ENCODE measurements at places on chromosomes 3 and 15.
A peak's percentile ranks its signal among the peaks of the same experiment; 100 is the strongest.

DNA sequence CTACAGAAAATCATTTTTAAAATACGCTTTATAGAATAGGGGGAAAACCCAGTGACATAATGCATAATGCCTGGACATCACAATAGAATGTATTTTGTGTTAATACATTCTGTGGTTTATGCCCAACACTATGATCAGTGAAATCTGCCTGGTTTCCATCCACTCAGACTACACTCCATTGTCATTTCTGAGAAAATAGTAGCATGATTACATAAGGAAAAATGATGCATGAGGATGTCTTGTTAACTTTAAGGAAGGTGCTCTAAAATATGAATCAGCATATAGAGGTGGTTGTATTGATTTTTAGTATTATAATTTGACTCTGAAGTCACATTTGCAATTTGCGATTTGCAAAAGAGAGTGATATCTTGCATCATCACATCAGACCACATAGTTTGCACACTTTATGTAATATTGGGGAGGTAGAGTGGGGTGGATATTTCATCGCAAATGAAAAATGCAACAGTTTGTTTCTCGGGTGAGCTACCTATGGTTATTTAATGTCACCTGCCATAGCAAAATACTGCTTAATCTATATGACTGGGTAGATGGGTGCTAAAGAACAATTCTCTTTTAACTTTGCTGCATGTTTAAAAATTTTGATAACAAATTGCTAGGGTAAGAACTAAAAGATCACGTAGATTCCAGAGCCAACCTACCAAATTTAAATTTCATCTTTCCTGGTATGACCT, 403.9 kb downstream of the IL5RA start:
- no peak for DNase-seq

DNA sequence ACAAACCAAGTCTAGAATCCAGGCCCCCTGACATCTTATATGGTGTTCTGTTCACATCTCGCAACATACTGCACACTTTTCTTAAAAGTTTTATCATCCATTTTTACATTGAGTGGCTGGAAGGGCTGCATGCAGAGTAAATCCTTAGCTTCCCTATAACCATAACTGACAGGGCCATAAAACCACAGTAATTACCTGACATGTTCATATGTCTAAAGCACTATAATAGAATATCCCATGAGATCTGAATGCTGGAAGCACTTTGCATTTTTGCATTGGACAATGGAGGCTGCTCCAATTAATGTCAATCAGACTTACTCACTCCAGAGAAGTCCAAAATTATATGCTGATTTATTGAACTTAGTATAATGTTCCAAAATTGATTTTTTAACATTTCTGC, 86.6 kb upstream of the HES1 start:
- no peak for DNase-seq

GRCh38 chr3:115766587-115767482, 143.5 kb downstream of the GAP43 start:
- DNase-seq = no peak

GRCh38 chr3:66322436-66322835, 101.6 kb downstream of the SLC25A26 start:
- no peak for DNase-seq

- DNase-seq = no peak
Observed at GRCh38 chr15:95152741-95153140, 921.4 kb downstream of the MCTP2 start.

- peak; percentile 29 for DNase-seq
Observed at GRCh38 chr3:39000008-39000450, 51.7 kb downstream of the SCN11A start.

DNA sequence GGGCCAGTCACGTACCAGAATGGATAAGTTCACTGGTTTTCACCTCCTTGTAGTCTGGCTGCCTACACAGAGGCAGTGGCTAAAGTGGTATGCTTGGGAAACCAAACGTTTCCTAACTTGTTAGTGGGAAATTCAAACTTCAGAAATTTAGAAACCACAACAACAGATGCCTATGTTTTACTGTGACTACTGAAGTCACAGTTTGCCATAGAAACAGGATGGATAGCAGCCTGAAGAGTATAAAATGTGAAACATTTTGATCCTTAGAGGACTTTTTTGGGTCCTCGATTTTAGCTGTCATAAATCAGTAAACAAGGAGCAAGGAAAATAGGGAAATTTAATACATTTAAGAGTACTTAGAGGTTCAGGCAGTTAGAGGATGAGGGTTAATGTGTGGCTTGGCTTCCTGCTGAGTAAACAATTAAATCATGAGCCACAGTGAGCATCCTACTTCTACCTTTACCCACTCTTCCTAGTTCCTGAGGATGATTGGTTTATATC, 48.6 kb downstream of the CMSS1 start:
- DNase-seq = no peak

DNA sequence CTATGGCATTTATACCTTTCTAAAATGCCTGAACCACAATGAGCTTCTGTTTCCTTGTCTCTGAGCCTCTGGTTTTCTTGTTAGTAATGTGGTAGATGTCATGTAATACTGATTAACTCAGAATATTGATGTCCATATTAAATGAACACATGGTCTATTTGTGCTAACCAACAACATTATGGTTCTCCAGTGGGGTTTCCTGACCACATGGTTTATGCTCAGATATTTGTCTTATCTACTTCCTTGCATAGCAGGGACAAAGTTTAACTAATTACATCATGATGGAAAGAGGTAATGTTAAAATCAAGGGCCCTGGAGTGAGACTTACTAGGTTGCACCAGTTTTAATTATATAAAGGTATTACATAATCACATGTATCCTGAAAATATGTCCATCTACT, 62.6 kb upstream of the SCN10A start:
- DNase-seq = no peak

DNA sequence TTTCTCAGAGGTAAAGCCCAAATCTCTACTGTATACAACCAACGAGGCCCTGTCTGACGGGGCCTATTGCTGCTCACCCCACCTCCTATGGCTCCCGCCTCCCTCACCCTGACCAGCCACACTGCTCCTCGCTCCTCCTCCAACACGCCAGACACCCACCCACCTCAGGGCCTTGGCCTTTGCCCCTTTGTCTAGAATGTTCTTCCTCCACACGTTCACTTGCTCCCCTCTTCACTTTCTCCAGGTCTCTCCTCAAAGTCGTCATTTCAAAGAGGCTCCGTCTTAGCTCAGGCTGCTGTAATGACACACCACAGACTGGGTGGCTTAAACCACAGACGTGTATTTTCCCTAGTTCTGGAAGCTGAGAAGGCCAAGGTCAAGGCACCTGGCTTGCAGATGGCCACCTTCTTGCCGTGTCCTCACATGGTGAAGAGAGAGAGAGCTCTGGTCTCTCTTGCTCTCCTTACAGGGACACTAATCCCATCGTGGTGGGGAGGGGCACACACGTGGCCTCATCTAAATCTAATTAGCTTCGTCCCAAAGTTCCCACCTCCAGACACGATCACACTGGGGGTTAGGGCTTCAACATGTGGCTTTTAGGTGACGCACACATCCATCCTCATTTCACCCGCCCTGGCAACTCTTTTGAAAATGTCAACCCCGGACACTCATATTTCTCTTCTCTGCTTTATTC, 98.2 kb downstream of the TLE3 start:
- no peak for DNase-seq

- DNase-seq = no peak
Observed at GRCh38 chr3:27990324-27990723, 251.1 kb upstream of the CMC1 start.

DNA sequence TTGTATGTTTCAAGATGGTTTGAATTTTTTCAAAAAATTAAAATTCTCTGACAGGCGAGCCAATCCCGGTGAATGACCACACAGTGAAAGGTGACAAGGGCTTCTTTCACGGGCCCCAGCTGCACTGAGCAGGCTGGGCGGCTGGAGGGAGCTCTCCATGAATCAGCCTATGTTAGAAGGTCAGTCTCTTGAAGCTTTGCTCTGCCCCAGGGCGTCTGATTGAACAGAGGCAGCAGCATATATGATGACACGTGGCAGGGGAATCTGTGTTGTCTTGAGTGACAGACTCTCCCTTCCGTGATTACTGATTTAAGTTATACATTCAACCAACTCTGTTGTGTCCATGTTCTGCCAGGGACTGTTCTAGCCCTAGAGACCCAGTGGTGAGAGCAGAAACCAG, 51.5 kb downstream of the ISG20 start:
- DNase-seq = no peak

DNA sequence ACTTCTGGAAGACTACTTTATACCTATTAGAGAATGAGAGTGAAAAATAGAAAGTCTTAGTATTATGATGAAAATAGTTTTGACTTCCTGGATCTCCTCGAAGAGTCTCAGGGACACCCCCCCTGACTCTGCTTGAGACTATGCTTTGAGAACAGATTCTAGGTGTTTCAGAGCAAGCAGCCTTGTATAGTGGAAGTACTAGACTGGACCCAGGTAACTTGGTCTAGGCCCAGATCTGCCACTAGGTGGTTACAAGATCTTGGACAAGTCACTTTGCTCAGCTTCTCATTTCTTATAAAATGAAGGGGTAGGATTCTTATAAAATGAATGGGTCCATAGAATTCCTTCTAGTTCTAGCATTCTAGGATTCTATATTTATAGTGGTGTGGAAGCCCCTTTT, 9.1 kb downstream of the ABHD5 start:
- DNase-seq = no peak

- DNase-seq = peak; percentile 82
Observed at GRCh38 chr3:50264383-50264963, 4.5 kb upstream of the SEMA3B start.

GRCh38 chr3:48655606-48656005, 7.1 kb downstream of the CELSR3 start:
- DNase-seq = no peak

- DNase-seq = no peak
Observed at GRCh38 chr15:92159481-92159880, 234.2 kb upstream of the ST8SIA2 start.

- DNase-seq = no peak
Observed at GRCh38 chr15:95610945-95611344, 719.6 kb upstream of the NR2F2 start.

- DNase-seq = no peak
Observed at GRCh38 chr3:165507060-165507459, 310.9 kb upstream of the SLITRK3 start.

- DNase-seq = no peak
Observed at GRCh38 chr3:4813909-4814304, 165.3 kb upstream of the BHLHE40 start.

DNA sequence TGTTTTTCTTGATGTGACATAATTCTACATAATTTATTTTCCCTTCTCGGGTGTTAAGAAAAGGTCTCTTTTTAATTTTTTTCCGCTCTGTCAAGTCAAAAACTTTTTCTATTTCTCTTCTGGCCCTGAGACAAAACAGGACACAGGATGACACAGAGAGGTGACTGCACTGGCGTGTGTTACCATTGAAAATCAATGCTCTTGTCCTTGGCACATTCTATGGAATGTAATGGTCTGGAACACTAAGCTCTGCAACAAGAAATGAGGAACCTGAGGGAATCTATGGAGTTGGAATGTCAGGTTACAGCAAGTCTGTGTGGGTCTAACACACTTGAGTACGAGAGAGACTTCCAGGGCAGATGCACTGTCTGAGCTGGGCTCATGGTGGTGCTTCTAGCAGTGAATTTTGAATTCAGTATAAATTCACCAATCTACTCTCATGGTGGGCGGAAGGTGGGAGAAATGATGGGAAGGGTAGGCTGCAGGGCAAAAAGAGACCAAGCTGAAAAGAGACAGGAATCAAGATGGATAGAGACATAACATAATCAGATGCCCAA, 508.3 kb downstream of the TUSC7 start:
- DNase-seq = no peak

DNA sequence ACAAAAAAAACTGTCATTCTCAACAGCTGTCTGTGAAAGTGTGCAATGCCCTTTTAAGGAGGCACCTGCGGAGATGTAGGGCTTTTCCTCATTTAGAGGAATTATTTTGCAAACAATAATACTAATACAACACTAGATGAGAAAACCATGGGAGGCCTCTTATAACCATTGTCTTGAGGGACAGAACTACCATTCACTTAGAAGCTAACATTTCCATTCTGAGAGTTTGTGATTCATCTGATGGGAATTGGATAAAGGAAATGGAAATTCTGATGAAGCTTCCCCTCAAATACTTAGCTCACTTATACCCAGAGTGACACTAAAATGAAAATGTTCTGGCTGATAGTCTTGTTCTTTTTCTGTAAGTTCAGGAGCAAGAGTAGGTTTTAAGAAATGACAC, 147.7 kb downstream of the CADPS start:
- DNase-seq = no peak

DNA sequence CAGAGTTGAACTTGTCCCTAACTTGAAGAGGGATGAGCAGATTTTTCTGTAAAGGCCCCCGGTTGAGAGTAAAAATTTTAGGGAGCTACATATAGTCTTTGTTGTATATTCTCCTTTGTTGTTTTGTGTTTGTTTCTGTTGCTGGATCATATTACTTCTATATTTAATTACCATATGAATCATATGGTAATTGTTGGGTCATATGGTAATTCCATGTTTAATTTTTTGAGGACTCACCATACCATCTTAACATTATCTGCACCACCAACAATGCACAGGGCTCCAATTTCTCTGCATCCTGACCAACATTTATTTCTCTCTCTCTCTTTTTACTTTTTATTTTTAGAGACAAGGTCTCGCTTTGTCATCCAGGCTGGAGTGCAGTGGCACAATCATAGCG, 7.4 kb upstream of the ZFYVE19 start:
- DNase-seq = no peak

- DNase-seq = peak; percentile 16
Observed at GRCh38 chr3:89098964-89099585, 8.3 kb upstream of the EPHA3 start.

GRCh38 chr3:153442799-153443487, 280.9 kb downstream of the RAP2B start:
- no peak for DNase-seq

- DNase-seq = no peak
Observed at GRCh38 chr3:18284716-18285115, 140.4 kb downstream of the SATB1 start.

DNA sequence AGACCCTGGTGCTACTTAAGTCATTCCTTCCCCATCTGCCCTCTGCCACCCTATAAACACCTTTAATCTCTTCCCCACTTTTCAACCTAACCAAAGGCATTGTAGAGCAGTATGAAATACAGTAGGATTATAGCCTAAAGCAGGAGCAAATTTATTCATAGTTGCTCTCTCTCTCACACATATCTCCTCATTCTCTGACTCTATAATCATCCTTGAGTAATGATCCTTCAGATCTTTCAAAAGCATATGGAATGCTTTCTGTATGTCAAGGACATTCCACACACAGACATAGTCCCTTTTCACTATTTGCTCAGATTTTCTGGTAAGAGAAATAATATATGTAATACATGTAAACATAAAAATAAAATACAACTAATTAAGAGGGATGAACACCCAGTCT, 54.1 kb downstream of the TRPC1 start:
- no peak for DNase-seq

DNA sequence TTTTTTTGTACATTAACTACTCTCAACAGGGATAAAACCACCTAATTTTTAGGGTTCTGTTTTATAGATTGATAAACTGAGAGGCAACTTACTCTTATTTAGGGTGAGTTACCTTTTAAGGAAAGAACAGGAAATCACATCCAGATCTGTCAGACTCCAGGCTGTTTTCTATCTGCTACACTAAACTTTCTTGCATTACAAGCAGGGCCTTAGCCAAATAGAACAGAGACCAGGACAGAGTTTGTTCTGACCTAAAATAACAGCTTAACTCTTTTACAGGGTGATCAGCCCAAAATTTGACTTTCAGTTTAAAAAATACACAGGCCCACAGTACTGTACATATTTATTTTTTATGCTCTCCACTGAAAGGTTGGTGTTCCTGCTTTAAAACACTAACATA, 38.6 kb downstream of the SGO1 start:
- no peak for DNase-seq
